Lung microvascular endothelial cell (primary cell): ENCODE measurements at places on chromosomes 13 and 19. TPM values are rescaled to one million over a fixed set of nuclear protein-coding genes. Genes with fewer than 3 reads are reported as not detected.

Gene PEAK3
- under 0.01 and 0.20 TPM in 2 replicates for total RNA-seq

Gene LGI4
- total RNA-seq: not detected in 2 replicates

Gene CATSPERD
- not detected in 2 replicates for total RNA-seq

Gene RASL11A
- 1.7 and 2.0 TPM in 2 replicates for total RNA-seq

Gene SIGLEC14
- not detected in 2 replicates for total RNA-seq

Gene ADPRHL1
- 0.20 and 0.44 TPM in 2 replicates for total RNA-seq

Gene SWSAP1
- 0.65 and 1.2 TPM in 2 replicates for total RNA-seq

Gene ANGPTL8
- total RNA-seq: not detected in 2 replicates

Gene GNG8
- not detected in 2 replicates for total RNA-seq

Gene ABCA7
- total RNA-seq: 3.1 and 3.4 TPM in 2 replicates

Gene C19orf67
- total RNA-seq: not detected in 2 replicates

Gene GRK1
- total RNA-seq: not detected in 2 replicates
